Stimulated activated CD8-positive, alpha-beta memory T cell treated with anti-CD3 and anti-CD28 coated beads, Interleukin-4, amount 100 ng/mL, for 4 hours (primary cell): ENCODE measurements at places on chromosomes 11 and 22.

GRCh38 chr11:64028398-64029115 is 7.2 kb upstream of the FLRT1 start:
- no peak for DNase-seq

DNA sequence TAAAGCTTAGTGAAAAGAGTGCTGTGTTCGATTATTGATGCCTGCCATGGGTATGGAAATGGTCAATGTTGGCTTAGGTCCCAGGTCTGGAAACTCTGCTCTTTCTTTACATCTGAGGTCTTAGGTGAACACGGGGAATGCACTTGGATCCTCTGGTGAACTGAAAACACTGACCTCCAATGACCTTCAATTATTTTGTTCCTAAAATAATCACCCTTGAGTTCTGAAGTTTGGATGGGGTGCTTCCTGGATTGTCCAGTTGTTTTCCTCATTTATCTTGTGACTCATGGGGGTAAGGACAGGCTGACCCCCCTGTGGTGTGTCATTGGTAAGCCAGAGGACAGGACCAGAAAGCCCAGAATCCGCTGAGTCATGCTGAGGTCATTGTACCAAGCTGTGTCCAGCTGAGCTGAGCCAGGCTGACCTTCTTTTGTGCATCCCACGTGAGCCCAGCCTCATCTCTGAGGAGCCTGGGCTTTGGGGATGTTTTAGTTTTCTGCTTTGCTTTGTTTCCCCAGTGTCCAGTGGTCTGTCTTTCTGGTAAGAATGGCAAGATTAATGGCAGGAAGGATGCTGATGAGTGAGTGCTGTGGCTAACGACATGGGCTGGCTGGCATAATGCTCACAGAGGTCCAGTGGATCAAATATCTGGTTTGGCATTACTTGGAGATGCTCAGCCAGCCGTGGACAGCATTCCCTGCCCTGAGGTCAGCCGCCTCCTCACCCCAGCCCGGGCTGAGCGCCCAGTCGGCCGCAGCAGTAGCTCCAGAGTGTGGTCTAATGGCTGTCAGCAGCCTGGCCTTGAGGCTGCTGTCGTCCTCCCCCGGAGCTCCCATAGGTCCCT is 35.6 kb downstream of the AMPD3 start:
- no peak for DNase-seq

- DNase-seq, result no peak
Measured at GRCh38 chr11:63666874-63667273, 4.3 kb downstream of the ATL3 start.

GRCh38 chr11:15969701-15970329 is 386.5 kb downstream of the SOX6 start:
- DNase-seq, result no peak

- no peak for DNase-seq
Measured at GRCh38 chr11:11540157-11540556, 81.6 kb downstream of the GALNT18 start.

GRCh38 chr11:32178692-32179091 is 87.8 kb downstream of the RCN1 start:
- no peak for DNase-seq

GRCh38 chr11:133946051-133946450 is 10.7 kb downstream of the IGSF9B start:
- no peak for DNase-seq

DNA sequence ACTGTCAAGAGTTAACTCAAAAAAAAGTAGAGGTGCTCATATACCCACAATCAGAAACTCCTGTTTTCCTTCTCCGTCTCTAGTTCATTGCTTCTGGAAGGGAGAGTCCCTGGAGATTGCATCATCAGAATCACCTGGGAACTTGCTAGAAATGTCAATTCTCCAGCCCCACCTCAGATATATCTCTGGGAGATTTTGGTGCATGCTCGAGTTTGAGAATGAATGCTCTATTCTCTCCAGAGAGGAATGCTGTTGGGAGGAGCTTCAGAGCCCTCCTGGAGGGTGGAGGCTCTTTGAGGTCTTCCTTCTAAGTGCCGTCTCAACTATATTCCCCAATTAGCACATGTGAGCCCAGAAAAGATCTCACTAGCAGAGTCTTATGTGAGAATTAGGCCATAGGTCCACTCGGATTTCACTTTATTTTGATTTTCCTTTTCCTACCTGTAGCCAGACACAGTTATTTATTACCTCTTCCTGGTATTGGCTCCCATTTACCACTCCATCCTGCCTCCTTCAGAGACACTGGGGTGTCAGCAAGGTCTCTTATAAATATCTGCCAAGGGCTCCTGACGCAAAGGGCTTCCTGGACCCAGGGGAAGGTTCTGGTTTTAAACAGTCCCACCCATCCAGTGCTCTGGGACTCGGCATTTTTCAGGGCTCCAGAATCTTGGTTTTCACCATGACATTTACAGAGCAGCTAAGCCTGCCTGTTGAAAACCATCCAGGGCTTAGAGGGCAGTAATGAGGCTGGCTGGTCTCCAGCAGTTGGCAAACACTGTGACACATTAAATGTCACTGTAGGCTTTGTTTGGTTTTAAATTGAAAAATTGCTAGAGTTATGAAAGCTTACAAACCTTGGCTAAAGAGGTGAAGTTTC is 136.2 kb downstream of the CD44 start:
- no peak for DNase-seq

GRCh38 chr11:41897991-41898390 is 438.5 kb upstream of the LRRC4C start:
- no peak for DNase-seq

DNA sequence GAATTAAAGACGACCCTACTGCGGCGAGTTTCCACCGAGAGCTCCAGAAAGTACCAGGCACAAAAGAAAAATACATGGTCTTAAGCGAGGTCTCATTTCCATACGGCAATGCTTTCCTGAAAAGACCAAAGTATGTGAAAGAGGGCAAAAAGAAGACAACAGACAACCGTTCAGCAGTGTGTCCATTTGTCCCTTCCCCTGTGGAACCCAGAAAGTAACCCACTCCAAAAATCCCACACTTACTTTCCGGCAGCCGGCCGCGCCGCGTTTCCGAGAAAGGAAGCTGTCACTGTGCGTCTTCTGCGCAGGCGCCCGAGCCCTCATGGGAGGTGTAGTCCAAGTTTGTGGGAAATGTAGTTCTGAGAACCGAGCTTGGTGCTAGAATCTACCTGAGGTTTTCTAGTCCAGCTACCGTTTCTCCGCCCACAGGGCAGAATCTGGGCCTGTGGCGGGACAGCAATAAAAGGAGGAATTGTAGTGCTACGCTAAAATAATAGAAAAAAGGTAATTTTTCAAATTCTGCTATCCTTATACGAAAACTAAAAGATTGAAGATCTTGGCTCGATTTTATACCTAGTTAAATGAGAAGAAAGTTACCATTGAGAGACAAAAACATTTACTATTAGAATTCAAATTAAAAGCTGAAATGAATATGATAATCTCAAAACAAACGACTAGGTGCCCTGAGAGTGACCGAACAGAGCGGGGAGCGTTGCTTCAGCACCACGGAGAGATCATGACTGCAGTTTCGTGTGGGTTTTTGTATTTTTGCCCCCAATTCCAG is at the start of gene PUS3:
Gene PUS3, minus strand, starts transcription at position 280 of the 784 bp plus-strand sequence. CDS start 6,922 bp downstream, outside the sequence.
- DNase-seq, result peak; percentile 75

DNA sequence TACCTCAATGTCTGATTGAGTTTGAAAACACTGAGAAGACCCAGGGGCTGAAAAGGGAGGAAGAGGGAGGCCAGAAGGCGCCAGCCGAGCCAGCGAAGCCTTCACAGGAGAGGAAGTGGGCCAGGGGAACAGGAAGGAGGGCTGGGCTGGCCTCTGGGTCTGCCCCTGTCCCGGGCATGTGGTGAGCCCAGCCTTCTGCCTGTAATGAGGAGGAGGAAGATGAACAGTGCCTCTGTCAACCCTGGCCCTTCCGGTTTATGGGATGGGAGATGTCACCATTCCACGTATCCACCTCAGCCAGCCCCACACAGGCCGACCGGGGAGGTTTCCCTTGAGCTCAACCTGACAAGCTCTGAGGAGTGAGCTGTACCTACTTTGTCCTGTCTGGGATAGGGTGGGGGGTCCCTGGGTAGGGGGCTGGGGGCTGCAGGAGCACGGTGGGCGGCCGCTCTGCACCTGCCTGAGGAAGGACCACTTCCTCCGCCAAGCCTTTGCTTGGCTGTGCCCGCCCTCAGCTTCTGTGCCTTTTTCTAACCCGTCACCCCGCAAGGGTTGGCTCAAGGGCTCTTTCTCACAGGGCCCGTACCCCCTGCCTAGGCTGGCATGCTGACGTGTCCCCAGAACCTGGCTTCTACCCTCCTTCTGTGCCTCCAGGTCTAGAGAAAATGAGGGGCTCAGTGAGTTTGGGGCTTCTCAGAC is 2.0 kb downstream of the PARVG start:
- no peak for DNase-seq

DNA sequence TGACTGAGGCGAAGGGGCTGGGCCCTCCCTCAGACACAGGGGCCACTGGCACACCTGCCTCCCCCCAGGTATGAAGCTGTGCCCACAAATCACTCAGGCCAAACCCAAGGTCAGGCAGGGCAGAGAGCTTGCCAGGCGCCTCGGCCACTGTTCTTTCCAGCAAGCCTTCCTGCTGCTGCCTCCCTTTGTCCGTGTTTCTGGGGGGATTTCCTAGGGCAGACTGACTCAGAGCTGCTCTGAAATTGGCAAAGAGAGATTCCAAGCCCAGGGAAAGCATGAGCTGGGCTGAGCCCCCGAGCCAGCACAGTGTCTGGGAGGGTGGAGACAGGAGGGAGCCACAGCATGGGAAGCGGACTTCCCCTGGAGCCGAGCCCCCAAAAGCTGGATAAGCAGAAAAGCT is 33.2 kb downstream of the PPP2R1B start:
- DNase-seq, result no peak
